Progenitor cell of endocrine pancreas (in vitro differentiated cells): ENCODE measurements at places on chromosomes 1 and 21. TPM values are rescaled to one million over a fixed set of nuclear protein-coding genes. Genes with fewer than 3 reads are reported as not detected.

- no peak for DNase-seq
Observed at GRCh38 chr1:38329644-38330043, 283.1 kb upstream of the POU3F1 start.

DNA sequence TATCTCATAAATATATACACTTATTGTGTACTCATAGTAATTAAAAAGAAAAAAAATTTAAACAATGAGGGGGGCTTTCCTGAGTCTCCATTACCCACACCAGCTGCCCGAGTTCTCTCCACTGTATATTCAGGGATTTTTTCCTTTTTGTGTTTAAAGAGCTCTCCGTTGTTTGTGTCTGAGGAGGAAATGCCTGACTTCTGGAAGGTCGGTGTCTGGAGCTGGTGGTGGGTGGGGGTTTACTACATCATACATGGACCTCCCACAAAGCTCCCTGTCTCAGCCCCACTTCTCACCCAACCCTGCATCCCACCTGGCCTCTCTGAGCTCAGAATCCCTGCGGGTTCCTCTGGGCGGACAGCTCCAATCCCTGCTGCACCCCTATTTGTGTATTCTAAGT is 64.1 kb upstream of the ETV3 start:
- no peak for DNase-seq

DNA sequence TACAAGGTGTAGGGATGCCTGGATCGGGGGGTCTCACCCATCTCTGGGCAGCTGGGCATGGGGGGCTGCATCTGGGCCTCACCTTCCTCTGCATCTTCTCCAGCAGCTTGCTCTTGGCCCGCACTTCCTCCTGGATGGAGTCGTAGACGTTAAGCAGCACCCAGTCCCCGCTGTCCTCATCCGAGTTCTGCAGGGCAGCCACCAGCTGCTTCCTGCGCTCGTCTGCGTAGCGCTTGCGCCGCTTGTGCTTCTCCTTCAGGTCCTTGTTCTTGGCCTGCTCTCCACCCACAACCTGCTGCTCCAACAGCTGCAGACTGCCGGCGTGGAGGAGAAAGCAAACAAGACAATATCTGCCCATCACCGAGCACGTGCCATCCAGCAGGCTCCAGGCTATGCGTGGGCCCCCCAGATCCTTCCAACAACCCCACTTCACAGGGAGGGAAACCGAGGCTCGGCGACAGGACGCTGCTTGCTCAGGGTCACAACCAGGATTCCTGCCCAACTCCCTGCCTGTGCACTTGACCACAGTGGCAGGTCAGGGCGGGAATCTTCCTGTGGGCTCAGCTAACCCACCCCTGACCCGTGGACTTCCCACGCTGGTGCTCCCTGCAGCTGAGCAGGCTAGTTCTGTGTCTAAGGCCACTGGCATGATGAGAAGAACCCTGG is 21.5 kb upstream of the DDOST start:
- DNase-seq = no peak

GRCh38 chr1:19375631-19376400 is 63.7 kb downstream of the SLC66A1 start:
- DNase-seq = no peak

Gene CLCNKA
- 2.2 and 2.4 TPM in 2 replicates for total RNA-seq
